ENCODE measurements at places on chromosomes 3 and 15.
A peak's percentile ranks its signal among the peaks of the same experiment; 100 is the strongest.

DNA sequence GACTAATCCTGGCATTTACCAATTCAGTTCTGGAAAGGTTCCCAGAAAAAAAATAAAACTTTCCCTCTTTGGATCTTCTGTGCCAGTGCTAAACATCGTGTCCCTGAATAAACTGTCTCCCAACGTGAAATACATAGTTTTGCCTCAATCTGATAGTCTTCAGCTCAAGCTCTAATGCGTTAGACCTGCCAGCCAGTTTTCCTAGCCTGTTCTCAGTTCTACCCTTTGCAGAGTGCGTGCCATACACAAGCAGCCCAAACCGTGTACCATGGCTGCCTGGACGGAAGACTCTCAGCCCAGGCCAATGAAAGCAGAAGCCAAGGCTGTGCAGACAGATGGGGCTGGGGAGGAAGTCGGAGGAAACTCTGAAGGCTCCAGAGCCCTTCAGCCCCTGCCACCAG is 11.4 kb upstream of the OCA2 start:
- no peak for DNase-seq

DNA sequence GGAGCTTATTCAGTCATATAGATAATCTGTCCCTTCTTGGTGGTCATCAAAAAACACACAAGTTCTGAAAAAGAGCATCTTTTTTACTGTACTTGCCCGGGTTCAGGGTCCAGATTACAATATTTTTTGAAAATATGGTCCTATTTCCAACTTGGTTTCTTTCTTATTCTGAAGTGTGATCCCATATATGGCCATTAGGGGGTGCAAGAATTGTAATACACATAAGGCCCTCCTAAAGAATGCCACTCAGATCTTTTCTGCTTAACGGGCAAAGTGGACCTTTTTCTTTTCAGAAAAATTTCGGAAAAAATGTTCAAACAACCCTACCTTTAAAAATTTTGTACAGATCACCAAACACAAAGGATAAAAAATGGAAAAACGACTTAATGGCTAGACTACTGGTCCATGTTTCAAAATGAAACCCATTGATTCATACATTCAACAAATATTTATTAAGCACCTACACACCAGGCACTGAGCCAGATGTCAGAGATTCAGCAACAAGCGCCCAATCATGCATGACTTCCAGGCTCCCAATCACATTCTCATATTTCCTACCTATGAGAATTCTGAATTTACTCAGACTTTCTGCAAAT is 102.0 kb upstream of the MYRIP start:
- peak; percentile 38 for DNase-seq

DNA sequence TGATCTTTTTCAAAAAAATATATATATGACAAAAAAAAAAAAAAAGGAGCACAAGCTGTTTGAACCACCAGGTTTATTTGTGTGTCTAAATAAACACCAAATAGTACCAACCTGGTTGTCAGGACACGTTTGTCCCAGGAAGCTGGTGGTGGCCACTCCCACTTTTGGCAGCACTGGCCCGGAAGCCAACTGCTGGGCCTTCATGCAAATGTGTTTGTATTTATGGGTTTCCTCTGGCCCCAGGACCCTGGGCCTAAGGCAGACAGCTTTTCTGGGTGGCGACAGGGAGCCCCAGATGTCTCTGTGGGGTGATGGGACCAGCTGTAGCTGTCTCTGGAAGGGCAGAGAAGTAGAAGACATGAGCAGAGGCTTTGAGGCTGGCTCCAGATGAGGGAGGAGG is 31.6 kb downstream of the PRKCD start:
- DNase-seq = no peak

DNA sequence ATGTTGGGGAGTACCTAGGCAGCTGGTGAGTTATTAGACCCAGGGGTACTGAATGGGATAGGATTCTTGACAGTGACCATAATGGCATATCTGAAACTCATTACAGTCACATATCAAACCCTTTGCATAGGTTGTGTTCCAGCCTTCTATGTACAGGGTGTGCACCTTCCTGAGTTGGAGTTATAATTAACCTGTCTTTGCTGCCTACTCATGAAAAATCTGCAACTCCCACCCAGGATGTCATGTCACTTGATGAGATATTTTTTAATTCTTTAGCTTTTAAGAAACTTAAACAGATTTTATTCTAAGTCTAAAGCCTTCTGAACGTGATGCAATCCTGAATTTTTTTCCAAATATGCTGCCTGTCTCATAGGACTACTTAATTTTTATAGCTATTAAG is 21.1 kb upstream of the ADGRG7 start:
- DNase-seq = no peak

GRCh38 chr3:167864552-167864874 is 129.0 kb downstream of the SERPINI1 start:
- no peak for DNase-seq

GRCh38 chr3:11059090-11059798 is 66.7 kb downstream of the SLC6A1 start:
- peak; percentile 69 for DNase-seq

DNA sequence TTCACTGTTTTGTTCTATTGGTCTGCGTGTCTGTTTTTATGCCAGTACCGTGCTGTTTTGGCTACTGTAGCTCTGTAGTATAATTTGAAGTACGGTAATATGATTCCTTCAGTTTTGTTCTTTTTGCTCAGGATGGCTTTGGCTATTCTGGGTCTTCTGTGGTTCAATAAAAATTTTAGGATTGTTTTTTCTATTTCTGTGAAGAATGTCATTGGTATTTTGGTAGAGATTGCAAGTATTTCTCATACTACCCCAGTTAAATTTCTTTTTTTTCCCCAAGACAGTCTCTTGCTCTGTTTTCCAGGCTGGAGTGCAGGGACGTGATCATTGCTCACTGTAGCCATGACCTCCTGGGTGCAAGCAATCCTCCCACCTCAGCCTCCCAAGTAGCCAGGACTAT is 53.4 kb downstream of the STARD9 start:
- DNase-seq = no peak

DNA sequence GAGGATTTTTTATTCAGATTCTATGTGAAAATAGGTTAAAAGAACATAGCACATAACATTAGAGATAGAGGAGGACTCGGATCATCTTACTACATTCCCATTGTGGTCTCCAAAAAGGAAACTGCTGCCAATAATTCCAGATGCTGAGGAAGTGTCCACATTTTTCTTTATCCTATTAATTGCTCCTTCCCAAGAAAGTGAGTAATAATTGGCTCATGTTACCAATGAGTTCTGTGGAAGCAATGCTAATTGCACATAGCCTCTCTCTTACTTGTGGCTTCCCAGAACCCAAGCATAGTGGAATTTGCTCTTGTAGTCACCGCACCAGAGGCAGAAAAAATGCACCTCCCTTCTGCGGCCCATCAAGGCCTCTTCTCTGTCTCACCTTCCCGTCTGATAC is 208.4 kb downstream of the PLOD2 start:
- DNase-seq = no peak

GRCh38 chr15:51883271-51883837 is 53.9 kb downstream of the TMOD3 start:
- no peak for DNase-seq

- no peak for DNase-seq
These were observed 48.3 kb upstream of the CGNL1 start for GRCh38 chr15:57327985-57328471.

- DNase-seq = no peak
These were observed 509.1 kb downstream of the FOXP1 start for GRCh38 chr3:71074423-71074822.

DNA sequence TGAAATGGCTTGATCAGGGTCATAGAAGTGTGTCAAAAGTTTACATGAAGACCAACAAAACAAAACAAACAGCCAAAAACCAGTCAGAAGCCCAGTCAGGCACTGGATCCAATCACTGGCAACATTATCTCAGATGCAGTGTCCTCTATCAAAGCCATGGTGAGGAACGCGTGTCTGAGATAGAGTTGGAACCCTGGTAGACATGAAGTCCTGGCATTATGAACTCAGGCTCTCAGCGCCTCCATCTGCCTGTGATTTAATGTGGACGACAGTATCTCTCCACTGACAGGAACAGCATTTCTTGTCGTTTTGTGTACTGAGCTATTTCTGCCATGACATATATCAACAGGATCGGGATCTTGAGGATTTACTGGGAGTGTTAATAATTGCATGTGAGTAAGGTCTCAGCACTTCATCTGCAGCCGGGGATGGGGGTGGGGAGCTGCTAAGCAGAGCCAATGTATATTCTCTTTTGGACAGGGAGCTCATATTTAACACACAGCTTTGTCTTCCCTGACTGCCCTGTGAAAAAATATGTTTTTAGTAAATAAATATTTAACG is 1120.0 kb downstream of the IGSF11 start:
- no peak for DNase-seq

DNA sequence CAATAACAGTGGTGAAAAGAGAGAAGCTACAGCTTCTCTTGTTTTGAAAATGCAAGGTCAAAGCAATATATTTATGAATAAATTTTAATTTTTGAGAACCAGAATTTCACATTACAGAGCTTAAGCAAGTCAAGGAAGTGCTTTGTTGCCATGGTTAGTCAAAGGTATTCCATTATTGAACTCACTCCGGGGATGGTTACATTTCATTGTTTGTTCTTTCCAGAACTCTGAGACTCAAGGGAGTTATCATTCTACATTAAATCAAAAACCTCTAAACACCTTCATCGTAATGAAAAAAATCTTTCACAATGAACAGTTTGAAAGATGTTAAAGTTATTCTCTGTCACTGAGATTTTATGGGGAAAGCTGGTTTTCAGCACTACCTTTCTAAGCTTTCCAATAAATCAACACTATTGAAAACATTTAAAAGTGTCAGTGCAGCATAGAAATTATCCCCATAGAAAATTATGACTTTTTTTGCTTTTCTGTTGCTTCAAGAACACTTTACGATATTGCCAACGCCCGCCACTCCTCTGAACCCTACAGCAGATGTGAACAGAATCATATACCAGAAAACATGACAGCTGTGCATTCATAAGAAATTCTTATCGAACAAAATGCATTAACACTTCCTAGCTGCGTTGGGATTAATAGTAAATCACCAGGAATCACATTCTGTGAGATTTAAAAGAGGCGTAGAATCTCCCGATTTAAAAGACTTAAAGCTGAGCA is 83.0 kb downstream of the OTOL1 start:
- no peak for DNase-seq

- DNase-seq = no peak
These were observed 3.8 kb upstream of the KATNBL1 start for GRCh38 chr15:34213690-34214089.

DNA sequence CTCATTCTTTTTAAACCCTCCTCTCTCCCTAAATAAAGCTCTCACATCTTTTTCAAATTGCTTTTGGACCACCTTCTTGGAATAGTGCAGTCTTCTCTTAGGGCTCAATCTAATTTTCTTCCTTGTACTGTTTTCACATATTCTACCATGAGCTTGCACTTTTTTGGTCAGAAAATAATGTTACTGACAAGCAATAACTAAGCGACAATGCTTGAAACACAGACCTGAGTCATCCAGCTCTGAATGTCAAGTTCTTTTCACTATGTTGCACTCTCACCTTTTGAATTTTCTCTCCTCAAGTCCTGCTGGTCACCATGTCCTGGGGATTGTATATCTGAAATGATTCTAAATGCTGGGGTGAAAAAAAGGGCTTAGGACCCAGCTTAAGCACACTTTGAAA is 8.9 kb downstream of the TNFAIP8L3 start:
- DNase-seq = no peak

DNA sequence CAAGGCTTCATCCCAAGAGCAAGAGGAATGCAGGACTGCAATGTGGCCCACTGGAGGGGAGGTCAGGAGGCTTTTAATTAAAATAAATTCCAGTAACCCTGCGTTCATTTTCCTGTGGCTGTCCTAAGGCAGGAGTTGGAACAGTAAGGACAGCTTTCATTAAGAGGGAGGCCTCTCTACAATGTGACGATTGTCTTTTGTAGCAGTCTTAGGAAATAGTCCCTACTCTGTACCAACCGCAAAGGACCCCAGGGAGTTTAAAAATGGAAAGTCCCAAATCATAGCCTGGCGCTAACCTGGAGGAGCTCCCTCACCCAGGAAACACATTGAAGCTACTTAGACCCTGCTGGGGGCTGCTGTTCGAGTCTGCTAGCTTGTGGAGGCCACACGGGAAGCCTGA is 62.8 kb downstream of the SYNM start:
- DNase-seq = no peak

DNA sequence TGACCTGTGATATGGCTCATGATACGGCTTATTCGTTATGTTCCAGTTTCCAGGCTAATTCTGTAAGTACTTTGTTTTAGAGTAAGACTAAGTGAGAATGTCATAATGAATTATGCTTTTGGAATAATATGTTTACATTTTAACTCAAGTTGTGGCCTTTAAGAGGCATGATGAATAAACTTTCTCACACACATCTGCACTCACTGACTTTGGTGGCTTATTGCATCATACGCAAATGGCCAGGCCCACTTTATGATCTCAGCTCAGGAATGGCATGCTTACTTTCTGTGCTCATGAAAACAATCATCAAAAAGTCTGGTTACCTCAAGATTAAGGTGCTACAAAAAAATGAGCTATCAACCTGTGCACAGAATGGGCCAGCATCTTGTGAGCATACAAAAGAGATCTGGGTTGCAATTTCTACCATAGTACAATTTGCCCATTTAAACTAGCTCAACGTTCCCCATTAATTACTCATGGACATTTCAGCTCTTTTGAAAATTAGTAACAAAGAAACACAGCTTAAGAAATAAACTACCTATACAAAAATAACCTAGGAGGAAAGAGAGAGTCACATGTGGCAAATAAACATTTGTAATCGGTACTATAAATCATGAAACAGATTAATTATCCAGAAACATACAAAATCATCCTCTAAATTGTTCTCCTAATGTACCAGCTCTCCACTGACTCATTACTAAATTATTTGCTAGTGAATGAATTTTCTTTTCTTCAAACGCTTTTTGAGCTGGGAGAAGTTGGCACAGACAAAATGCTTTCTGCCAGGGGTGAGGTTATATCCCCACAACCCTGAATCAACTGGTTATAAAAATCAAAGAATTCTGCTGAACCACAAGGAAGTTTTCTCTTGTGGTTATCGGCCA is 439.0 kb upstream of the ADAMTS9 start:
- no peak for DNase-seq

DNA sequence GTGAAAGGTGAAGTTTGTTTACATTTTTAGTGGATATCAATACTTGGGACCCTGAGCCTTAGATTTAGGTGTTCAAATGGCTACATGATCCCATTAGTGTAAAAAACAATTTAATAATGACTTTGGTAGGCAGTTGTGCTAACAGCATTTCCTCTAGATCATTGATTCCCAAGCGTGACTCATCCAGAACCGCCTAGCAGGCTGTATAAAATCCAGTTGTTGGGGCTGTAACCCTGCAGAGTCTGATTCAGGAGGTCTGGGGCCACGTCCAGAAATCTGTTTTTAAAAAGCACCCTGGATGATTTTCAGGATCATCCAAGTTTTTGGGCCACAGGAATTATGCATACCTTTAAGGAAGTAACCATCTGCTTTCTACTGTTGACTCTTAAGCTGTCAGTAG is 156.4 kb downstream of the TP63 start:
- DNase-seq = no peak

GRCh38 chr3:147161833-147162232 is 244.5 kb downstream of the ZIC4 start:
- DNase-seq = no peak

GRCh38 chr3:39752751-39753150 is 56.7 kb upstream of the MYRIP start:
- DNase-seq = no peak

GRCh38 chr15:72155003-72155621 is 36.9 kb downstream of the SENP8 start:
- DNase-seq = no peak

GRCh38 chr3:11563865-11564185 is 79.9 kb downstream of the VGLL4 start:
- DNase-seq = no peak

- no peak for DNase-seq
These were observed 284.4 kb upstream of the WNT5A start for GRCh38 chr3:55771503-55771902.

GRCh38 chr3:73074781-73075180 is 13.3 kb downstream of the EBLN2 start:
- DNase-seq = no peak

Measured in KBM-7 (cell line).